ENCODE measurements at places on chromosomes 3 and 15.

DNA sequence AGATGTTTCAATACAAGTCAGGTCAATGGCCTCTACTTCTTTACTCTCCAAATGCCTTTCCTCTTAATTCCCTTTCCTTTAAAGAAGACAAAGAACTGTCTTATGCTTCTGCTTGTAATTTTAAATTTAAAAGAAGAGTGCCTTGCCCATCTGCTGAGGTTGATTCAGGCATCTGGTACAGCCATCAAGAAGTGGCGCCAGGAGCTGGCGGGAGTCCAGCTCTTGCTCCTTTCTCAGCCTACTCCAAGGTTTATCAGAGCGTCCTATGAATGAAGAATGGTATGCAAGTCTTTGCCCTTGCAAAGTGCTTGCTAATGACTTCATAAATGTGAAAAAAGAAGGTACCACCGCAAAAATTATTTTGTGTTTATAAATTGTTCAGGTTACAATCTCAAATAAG lies 294.6 kb upstream of the TGFBR2 start:
- no peak for DNase-seq

- no peak for DNase-seq
Observed at GRCh38 chr15:79130535-79131130, 40.1 kb upstream of the RASGRF1 start.

GRCh38 chr3:50370594-50370993 lies 11.3 kb upstream of the TMEM115 start:
- no peak for DNase-seq

DNA sequence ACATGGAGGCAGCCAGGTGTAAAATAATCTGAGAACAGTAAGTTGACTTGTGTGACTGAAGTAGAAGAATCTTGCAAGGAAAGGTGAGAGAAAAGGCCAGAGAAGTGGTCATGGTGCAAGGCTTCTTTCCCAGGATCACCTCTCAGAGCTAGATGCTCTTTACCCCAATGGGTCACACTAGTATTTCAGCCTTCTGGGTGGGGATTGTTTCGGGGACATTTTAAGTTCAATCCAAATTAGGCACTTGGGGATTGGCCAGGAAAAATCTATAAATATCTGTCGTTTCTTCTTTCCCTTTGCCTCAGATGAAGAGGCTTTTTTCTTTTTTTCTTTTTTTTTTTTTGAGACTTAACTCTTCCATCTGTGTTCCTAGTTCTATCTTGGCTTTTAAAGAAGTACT lies 188.0 kb downstream of the KLHL25 start:
- no peak for DNase-seq

- no peak for DNase-seq
Observed at GRCh38 chr3:12371525-12372140, 82.8 kb downstream of the PPARG start.

- no peak for DNase-seq
Observed at GRCh38 chr15:70632491-70633102, 130.8 kb downstream of the UACA start.

GRCh38 chr15:84684092-84684491 lies 26.1 kb upstream of the NMB start:
- no peak for DNase-seq

DNA sequence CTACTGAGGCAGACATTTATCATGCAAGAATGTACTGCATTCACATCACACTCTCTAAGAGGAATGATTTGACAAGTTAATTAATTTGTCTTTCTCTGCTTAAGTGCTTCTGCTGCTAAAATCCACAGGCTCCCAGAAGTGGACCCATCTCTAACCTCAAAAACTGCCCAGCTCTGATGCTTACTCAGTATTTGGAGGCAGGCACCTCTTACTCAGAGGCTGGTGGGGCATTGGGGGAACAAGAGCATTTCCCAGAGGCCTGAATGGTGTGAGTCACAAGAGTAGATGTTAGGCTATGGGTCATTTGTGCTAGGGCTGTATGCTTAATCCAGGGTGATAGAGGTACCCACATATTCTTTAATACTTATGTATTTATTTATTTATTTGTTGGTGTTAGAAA lies 34.4 kb upstream of the HCN4 start:
- no peak for DNase-seq

DNA sequence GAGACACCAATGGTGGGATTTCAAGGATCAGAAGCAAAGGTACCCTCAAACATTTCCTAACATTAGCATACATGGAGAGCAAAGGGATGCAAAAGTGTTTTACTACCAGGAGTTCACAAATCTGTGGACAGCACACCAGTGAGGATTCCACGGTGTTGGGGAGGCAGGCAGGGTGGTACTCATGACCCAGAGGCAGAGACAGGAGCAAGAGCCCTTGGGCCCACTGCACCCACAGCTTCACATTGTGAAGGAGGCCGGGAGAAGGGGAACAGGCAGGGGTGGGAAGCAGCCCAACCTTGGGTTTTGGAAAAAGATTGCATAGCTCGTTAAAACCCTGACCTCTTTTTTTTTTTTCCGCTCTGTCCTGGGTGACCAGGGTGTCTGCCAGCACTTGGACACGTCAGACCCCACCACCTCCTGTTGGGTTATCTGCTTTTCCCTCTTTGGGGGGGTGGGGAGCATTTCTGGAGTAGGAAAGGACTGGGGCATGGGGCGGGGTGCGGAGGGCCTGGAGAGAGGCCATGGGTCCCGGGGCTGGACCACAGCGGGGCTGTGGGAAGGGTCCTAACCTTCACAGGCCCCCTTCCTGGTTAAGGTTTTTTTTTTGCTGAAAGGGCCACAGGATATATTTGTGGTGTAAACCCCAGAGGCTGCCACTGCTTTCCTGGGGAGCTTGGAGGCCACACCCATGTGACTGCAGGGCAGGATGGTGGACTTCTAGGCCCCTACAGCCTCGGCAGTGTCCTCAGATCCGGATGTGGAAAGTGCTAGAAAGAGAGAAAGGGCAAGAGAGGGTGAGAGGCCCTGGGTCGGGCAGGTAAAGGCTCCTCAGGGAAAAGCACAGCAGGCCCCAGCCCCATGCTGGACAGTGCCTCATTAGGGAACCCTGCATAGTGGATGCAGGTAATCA lies 12.5 kb downstream of the SH2D7 start:
- DNase-seq = no peak

DNA sequence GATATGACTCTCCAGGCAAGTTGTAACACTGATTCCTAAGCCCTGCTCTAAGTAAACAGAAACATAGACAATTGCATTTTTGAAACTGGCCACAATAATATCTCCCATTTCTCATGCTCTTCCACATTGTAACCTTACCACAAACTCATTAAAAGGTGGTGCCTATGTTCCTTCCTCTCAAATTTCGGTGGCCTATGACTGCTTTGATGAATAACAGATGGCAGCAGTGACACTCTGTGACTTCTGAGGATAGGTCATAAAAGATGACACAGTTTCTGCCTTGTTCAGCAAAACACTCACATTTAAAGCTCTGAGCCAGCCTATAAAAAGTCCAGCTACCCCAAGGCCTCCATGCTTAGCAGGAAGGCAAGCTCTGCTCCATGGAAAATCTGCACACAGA lies 195.2 kb downstream of the EFHB start:
- no peak for DNase-seq

DNA sequence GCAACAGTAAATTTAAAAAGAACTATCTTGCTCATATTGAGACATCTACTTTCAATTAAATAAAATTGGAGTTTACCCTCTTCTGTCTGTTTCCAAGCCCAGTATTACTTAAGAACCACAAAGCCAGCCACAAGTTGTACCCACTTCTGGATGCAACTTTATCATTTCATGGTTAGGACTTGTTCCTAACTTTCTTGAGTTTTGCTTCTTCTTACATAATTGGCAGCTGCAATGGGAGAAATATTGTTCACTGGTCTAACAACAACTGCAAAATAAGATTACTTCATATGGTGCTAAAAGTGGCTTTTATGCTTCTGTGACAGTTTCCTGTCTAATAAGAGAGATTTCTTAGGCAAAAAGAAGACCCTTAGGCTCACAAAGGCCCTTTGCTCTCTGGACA lies 240.6 kb downstream of the OTOL1 start:
- no peak for DNase-seq

GRCh38 chr15:79513940-79514339 lies 81.8 kb downstream of the MINAR1 start:
- DNase-seq = no peak

DNA sequence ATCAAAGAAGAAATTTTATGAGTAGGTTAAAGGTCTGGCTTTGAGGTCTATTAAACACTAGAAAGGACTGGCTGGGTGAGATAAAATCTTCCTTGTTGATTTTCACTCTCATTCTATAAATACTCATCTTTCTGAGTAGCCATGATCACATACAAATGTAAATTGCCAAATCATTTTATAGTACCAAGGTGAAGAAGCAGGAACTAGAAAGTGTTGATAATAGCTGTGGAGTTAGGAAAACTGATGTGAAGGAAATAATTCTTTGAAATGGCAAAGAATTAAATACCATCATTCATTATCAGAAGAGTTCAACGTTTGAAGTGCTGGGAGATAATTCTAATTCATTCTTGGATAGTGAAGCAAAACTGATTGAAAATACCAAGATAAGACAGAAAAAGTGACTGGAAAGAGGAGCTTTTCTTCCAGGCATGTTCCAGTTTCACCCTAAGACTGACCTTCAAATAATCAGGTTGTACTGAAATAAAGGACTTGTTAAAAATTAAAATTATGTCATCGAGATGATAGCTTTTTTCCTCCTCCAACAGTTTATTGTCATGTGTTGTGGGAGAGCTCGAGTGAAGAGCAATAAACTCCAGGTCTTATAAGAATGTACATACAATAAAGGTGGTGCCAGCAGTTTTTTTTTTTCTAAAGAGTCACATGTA lies 17.4 kb downstream of the THBS1 start:
- DNase-seq = no peak

DNA sequence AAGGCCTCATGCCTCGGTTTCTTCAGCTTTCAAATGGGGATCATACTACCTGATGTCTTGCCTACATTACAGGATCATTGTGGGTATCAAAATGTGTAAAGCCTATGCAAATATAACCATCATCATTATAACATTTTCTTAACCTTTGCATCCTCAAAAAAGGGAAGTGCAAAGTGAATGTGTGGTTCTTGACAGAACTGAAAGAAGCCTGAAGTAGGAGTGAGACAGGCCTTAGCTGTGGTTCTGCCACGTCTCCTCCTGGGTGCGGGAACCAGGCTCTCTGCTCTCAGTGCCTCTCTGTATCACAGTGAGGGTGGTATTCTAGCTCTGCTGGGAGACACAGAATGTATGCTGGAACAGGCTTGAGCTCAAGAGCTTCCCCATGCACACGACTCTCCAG lies 316.9 kb upstream of the ICE2 start:
- no peak for DNase-seq

GRCh38 chr15:85172846-85173490 lies 191.3 kb downstream of the PDE8A start:
- no peak for DNase-seq
